HepG2 (cell line): ENCODE measurements at places on chromosomes 13 and 19. TPM values are rescaled to one million over a fixed set of nuclear protein-coding genes. Genes with fewer than 3 reads are reported as not detected.
A peak's percentile ranks its signal among the peaks of the same experiment; 100 is the strongest.

Gene UPK1A
- not detected in 2 replicates for total RNA-seq

Gene FXYD5
- total RNA-seq, result not detected in 2 replicates

Gene SLITRK1
- total RNA-seq, result not detected in 2 replicates

GRCh38 chr19:52703917-52704316 is 30.9 kb downstream of the ZNF611 start:
- H3K4me1 ChIP-seq, result peaks cover 48% of the 10 kb centered on the region
- H3K4me3 ChIP-seq, result no peak overlapping the region
- peaks cover 6% of the 10 kb centered on the region; the same call in 2 of the 3 replicates for H3K36me3 ChIP-seq
- no peak overlapping the region for H3K27ac ChIP-seq

GRCh38 chr13:98570929-98571372 is 6.0 kb downstream of the STK24 start:
- H3K4me1 ChIP-seq, result peaks cover 90% of the 10 kb centered on the region
- peak; percentile 77 for DNase-seq
- H3K27me3 ChIP-seq, result no peaks in the 10 kb centered on the region; the same call in 2 of the 3 replicates
- peak overlapping the region; percentile 59 for H3K4me3 ChIP-seq
- peaks cover 6% of the 10 kb centered on the region; the same call in 1 of the 3 replicates for H3K36me3 ChIP-seq
